ENCODE measurements at places on chromosomes 5 and 9.
A peak's percentile ranks its signal among the peaks of the same experiment; 100 is the strongest.

- no peak for DNase-seq
Observed at GRCh38 chr9:33466565-33467495, 6.9 kb downstream of the NOL6 start.

GRCh38 chr9:135962696-135963307 lies 1.6 kb upstream of the UBAC1 start:
- no peak for DNase-seq

DNA sequence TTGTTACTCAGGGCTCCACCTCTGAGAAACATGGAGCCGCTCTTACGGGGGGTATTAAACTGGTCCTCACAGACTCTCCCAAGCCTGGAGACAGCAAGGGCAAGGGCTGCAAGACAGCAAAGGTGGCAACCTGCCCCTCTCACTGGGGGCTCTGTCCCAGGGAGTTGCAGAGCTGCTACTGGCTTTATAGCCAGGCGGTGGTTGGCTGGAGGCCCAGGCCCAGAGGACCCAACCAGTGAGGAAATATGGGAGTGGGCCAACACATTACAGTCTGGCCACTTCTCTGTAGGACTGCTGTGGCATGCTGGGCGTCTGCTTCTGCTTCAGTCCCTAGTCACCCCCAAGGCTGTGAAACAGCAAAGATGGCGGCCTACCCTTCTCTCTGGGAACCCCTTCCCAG lies 597.2 kb downstream of the LRRC70 start:
- DNase-seq, result no peak

DNA sequence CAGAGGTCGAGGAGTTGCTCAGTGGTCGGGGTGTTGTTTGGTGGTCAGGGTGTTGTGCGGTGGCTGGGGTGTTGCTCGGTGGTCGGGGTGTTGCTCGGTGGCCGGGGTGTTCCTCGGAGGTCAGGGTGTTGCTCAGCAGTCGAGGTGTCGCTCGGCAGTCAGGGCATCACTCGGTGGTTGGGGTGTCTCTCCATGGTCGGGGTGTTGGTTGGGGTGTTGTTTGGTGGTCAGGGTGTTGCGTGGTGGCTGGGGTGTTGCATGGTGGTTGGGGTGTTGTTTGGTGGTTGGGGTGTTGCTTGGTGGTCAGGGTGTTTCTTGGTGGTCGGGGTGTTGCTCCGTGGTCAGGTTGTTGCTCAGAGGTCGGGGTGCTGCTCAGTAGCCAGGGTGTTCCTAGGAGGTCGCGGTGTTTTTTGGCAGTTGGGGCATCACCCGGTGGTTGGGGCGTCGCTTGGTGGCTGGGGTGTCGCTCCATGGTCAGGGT lies 11.0 kb upstream of the GPSM1 start:
- no peak for DNase-seq

DNA sequence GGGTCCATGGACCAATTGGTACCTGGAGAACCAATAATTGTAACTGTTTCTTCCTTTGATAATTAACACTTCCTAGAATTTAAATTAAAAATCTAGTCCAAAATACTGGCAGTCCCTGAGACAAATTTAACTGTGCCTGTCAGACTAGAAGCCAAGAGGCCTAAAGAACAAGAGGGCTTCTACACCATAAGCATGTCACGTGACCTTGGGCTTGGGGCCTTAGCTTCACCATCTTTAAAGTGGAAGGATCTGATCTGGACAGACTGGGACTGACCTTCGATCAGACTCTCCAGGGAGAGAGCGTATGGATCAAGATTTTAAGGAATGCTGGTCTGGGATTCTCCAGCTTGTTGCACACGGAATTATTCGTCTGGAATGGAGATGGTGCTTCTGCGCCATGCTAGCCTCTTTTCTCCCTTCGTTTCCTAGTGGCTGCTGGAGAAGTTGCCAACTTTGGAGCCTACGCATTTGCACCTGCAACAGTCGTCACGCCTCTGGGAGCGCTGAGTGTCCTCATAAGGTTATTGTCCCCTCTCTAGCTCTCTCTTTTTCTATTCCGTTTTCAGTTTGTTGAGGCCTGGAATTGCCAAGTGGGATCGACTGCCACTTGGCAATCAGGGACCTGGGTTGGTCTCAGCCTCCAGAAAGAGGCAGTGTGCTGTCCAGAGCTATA lies 8.4 kb downstream of the NIPAL4 start:
- DNase-seq, result no peak

GRCh38 chr5:134825212-134825611 lies 20.6 kb upstream of the C5orf24 start:
- no peak for DNase-seq

DNA sequence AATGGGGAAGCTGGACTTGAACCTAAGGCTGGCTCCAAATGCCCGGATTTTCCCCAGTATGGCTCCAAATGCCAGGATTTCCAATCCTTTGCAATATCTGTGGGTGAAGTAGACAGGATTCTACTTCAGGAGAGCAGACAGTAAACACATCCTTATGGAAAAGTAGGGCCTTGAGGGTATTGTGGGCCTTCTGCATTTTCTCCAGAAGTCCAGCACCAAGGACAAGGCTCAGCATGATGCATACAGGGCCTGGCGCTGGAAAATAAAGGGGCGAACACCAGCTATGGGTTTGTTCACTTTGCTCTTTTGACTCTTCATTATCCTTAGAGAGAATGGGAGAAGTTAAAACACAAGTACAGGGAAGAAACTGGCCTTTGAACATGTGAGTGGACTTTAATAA lies 347.5 kb downstream of the SEMA5A start:
- no peak for DNase-seq

DNA sequence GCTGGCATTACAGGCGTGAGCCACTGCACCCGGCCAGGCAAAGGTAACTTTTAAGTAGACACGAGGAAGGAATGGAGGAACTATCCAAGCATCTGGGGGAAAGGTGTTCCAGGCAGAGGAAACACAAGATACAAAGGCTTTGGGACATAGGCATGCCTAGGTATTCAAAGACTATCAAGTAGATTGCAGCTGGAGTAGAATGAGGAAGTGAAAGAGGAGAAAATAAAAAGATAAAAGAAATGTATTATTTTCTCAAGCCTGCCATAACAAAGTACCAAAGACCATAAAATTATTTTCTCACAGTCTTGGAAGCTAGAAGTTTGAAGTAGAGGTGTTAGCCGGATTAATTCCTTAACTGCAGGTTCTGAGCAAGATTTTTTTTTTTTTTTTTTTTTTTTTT lies 39.9 kb upstream of the GRIN3A start:
- DNase-seq, result no peak

DNA sequence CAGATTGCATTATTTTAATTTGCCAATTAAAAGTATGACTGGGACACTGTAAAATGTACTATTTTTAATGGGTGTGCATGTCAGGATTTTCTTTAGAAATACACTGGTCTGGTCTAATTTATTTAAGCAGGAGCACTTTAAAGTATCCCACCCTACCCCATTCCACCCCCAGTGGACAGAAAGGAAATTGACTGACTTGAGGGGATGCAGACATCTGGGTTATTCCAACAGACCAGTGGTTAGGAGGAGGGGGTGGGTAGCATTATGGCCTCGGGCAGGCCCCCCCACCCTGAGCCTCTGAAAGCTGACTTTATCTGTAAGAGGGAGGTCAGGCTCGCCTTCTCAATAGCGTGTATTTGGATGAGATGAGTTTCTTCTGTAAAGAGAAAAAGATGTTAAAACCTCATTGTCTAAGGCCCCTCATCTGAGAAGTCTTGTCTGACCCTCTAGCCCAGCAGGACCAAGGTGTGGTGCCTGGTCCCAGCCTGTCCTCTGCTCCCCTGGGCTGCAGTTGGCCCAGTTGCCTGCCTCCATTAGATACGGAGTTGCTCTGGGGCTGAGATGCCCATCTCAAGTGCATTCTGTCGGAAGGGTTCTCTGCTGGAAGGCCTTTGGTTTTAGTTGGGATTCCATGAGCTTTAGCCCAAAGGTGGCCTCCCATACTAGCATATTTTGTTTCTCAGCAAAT lies 4.4 kb downstream of the HNRNPAB start:
- no peak for DNase-seq

DNA sequence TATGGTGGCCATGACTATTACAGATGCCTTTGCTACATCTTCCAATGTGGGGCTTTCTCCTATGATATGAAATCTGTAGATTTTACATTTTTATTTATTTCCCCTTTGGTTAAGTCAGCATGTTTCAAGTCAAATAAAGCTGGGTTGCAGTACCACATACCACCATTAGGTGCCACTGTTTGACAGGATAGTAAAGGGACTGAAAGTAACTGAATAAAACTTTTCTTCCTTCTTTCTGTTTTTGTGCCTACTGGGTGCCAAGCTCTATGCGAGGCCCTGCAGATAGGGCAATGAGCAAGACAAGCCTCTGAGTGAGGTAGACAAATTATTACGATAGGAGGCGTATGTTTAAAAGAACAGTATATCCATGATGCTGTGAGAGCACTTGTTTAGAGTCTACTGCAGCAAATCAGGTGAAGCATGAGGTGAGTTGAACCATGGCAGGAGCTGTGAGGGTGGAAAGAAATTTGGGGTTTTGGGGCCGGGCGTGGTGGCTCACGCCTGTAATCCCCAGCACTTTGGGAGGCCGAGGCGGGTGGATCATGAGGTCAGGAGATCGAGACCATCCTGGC lies 64.8 kb downstream of the GDNF start:
- DNase-seq, result peak; percentile 54

DNA sequence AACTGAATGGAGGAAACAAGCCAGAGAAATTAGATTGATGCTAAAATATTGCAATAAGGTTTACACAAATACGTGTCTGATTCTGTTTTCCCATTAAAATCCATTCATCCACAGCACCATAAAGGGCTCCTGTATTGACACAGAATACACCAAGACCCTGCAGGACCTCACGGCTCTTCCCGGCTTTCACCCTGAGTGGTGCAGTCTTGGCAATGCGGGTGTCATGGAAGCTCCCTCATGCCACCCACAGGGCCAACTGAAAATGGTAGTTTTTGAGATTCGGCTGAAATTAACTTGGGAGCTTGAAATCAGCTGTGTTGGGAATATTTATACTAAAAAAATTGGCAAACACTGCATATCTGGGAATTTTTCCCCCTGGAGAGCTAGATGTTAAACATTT lies 17.3 kb upstream of the EXOC3 start:
- no peak for DNase-seq

DNA sequence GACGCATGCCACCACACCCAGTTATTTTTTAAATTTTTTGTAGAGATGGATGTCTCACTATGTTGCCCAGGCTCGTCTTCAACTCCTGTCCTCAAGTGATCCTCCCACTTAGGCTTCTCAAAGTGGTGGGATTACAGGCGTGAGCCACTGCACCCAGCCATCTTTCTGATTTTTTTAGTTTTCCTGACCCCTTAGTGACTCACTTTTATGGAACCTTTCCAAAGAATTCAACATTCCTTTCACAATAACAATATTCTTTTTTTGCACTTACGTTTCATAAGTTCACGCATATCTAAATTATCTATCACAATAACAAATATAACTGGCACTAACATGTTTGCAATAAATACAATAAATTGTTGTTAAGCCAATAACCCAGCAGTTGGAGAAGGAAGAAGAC lies 8.5 kb downstream of the ELOVL7 start:
- DNase-seq, result no peak

DNA sequence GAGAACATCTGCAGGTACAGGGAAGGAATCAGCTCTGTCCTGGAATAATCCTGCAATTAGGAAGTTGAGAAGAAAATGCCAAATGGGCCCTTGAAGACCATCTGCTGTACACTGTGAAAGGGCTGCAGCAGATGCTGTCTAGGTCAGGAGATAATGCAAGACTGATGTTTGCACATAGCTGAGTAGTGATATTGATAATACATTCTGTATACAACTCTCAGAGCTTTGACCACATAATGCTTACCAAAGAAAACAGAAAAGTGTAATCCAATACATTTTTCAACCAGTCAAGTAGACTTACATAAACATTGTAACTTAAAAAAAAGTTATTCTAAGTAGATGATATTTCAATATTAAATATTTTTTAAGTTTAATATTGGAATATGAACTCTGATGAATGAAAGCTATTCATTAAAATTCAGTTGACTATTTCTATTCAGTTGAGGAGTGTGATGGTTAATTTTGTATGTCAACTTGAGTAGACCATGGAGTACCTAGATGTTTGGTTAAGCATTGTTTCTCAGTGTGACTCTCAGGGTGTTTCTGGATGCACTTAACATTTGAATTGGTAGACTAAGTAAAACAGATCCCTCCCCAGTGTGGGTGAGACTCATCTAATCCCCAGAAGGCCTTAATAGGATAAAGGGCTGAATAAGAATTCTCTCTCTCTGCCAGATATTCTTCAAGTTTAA lies 380.1 kb upstream of the PRR16 start:
- DNase-seq, result no peak

DNA sequence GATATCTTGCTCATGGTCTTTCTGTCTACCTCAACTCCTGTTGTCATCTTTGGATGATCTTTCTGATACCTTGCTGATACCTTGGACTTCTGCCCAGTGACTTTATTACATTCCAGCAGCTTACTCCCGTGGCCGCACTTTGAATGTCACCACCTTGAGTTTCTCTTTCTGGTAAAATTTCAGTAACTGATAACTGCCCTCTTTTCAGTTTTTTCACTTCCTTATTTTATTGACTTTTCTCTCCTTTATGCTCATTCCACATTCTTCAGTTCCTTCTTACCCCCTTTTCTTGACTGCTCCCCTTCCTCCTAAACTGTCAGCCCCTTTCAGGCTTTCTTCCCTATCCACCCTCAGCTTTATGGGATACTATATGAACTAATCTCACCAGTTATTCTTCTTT lies 7.0 kb upstream of the FBXO4 start:
- DNase-seq, result no peak

GRCh38 chr9:135960411-135961276 lies 529 bp downstream of the UBAC1 start:
- no peak for DNase-seq

GRCh38 chr9:106532306-106533015 lies 330.5 kb upstream of the ZNF462 start:
- no peak for DNase-seq

GRCh38 chr9:109214414-109214813 lies 47.4 kb upstream of the FRRS1L start:
- no peak for DNase-seq

DNA sequence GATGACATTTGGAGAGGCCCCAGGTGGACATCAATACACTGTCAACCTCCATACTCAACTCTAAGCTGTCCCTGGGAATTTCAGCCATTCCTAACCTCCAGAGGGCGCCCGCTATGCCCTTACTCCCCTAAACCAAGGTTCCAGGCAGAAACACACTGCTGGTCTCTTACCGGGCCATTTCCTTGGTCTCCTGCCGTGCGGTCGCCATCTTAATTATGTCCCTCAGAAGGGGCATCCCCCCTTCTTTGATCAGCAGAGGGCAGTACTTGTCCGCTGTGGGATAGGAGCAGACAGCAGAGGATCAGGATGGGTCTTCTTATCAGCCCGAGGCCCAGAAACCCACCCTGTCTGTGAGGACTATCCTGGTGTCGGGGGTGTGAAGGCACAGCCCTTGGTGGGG lies 9.3 kb upstream of the ZDHHC12 start:
- peak; percentile 94 for DNase-seq

DNA sequence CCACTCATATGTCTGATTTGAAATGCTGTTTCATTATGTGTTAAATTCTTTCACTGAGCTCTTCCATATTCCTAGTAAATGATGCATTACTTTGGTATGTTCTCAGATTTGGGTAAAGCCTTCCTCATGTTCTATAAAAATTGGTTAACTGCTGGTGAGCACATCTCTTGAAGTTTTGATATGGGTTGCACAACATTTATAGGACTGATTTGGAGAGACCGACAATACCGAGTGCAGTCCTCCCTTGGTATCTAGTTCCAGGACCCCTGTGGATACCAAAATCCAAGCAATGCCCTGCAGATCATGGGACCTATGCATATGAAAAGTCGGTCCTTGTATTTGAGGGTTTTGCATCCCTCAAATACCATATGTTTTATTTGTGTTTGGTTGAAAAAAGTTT lies 37.8 kb downstream of the WDR36 start:
- DNase-seq, result no peak

Measured in iPS DF 6.9 (cell line).